ENCODE measurements at places on chromosomes 12 and 14.

DNA sequence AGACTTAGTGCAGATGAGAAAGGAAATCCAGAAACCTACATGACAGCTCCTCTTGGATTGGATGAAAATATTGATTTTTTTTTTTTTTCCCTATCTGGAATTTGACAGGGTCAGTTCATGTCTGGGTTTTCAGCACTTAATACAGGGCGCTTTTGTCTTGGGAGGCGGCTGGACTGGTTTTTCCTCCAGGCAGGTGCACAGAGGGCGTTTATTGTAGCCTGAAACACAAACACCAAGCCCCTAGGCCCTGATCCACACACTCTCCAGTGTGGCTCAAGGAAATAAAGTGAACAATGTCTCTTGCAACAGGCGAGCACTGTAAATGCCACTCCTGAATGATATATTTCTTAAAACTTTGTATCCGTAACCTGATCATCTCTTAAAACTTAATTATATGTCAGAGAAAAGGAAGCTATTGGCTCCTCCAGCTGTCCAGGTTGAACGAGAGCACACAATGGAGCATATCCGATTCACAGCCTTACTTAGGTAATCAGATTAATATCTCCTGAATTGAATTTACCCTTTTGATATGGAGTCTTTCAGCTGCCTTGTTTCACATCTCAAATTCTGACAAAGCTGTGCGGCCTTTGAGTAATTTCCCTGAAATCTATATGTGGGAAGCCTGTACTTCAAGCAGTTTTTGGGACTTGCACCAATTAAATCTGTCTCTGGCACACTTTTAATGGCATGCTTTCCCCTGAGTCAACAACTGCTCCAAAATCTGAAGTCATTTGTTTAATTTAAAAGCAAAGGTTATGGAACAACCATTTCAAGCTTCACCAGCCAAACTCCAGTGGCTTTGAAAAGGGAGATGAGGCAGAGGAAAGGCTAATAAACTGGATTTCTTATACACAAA, 485.7 kb downstream of the ZFP36L1 start:
- DNase-seq = no peak

GRCh38 chr14:101823511-101824120, 62.1 kb downstream of the PPP2R5C start:
- peak; percentile 72 for DNase-seq

GRCh38 chr12:42410340-42410739, 84.4 kb downstream of the PPHLN1 start:
- DNase-seq = no peak

DNA sequence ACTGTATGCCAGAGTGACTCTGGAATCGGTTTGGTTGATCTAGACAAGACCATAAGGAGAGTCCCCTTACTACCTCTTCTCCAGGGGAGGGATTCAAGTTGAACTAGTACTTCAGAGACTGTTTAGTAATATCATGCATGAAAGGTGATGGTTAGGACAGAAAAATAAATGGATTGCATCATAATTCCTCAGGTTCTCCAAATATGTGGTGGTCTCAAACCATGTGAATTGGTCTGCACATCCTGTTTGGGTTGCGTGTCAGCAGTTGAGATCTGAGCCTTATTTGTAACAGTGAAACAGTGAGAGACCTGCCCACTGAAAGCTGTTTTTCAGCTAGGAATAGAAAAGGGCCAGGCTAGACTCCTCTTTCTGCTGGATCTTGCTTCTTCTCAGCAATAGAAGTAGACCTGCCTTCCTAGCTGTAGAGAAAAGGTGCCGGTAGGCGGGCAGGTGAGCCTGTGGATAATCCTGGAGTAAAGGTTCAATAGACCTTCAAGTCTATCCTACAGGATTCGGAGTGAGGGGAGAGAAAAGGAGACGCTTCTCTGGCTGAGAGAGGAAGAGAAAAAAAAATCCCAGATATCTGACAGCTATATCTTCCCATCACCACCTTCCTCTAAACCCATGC, 258.5 kb upstream of the E2F7 start:
- DNase-seq = no peak

DNA sequence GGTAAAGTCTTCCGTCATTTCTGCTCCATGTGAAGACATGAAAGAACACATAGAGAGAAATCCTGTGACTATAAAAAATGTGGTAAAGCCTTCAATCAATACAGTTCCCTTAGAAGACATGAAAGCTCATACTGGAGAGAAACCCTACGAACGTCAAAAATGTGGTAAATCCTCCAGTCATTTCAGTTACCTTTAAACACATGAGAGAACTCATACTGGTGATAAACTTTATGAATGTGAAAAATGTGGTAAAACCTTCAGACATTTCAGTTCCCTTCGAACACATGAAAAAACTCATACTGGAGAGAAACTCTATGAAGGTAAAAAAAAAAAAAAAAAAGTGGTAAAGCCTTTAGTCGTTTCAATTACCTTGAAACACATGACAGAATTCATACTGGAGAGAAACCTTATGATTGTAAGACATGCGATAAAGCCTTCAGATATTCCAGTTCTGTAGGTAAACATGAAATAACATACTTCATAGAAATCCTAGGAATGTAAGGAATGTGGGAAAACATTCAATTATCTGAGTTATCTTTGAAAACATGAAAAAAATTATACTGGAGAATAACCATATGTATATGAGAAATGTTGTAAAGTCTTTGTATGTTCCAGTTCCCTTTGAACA, 60.4 kb downstream of the MAP4K5 start:
- no peak for DNase-seq

- DNase-seq = no peak
Observed at GRCh38 chr14:52494444-52494843, 57.9 kb downstream of the TXNDC16 start.

DNA sequence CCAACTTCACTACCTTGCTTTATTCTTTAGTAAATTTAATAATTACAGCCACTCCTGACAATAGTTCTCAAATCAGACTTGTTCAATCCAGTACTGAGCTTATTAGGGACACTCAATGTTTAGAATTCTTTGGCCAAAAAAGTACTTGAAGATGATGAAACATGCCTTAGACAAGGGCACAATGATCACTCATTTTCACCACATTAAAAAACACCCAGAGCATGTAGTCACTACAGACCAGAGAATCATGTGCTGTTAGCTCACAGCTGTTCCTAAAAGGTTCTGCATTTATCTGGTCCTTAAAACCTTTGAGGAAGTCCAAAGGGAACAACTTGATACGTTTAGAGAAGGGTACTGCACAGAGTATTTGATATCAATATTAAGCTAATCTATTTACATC, 98.7 kb downstream of the INSM2 start:
- no peak for DNase-seq

DNA sequence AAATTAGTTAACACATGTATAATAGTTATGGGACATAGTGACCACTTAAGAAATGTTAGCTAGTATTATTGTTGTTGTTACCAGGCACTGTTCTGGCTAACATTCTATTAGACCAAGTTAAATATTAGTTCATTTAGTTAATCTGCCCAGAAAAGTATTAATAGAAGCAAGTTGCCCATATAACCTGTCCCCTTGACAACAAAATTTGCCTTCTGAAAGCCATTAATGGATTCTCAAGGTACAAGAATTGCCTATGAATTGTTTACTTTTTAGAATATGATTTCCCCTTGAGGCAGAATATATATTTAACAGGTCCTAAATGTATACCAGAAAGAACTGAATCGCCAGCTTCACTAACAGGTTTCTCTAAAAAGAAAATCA, 167.3 kb upstream of the TMCC3 start:
- DNase-seq = no peak

DNA sequence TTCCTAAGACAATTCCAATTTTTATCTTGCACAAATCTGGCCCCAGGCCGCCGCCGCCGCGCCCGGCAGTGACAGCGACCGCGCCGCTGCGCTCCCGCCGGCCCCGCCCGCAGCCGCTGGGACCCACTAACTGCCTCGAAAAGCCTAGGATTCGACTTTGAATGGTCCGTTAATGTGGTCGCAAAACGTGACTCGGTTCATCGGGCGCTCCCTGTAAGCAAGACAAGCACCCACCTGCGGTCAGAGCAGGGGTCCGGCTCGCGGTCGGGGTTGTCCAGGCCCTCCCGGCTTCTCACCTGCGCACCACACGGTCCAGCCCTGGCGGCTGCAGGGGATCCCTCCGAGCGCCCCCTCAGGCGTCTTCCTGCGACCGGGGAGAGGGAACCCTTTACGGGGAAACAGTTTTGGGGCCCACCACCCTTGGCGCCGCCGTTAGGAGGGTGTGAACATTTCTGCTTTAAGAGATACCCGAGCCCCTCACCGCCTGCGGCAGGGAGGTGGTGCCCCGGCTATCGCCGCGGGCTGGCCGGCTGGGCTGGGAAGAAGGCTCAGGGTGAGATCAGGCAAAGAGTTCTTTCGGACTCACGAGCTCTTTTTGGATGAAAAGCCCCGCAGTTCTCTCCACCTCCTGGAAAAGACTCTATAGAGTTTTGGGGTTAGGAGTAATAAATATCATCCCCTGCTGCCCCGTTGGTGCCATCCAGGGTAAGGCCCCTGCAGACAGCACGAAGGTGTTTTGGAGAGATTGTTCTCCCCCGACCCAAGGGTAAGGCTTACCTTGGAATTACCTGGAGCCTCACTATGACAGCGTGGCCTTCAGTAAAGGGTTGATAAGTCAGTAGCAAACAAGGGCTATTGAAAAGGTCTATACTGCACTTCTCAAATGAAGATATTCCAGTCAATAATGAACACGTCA, 13.6 kb upstream of the FOXJ2 start:
- DNase-seq = peak; percentile 22

GRCh38 chr12:81147292-81147919, 69.5 kb downstream of the ACSS3 start:
- DNase-seq = no peak

DNA sequence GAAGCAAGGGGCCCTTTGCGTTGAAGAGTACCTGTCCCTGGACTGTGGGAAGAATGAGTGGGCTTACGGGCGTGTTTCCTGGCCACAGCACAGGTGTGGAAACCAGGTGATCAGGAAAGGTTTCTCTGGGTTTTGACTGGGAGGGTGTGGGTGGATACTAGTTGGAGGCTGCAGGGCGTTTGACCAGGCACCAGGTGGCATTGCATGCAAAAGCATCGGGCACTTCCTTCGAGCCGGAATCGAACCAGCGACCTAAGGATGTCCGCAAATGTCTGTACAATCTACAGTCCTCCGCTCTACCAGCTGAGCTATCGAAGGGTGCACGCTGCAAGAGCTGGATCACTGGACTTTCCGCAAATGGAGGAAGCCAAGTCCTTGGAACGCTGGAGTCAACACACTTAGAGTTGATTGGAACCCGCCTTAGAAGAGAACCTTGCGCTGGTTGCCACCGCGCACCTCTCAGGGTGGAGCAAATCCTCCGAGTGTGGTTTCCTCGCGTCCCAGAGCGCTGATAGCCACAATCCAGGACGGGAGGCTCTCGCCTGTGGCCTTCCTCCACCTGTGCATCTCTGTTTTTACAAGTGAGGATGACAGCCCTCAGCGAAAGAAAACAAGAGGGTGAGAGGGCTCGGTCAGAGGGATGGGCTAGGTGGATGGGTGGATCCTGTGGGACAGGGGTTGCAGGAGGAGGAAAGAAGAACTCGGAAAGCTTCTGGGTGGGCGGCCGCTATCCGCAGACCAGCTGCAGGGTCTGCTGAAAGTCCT, 21.2 kb upstream of the RNASE4 start:
- peak; percentile 76 for DNase-seq

DNA sequence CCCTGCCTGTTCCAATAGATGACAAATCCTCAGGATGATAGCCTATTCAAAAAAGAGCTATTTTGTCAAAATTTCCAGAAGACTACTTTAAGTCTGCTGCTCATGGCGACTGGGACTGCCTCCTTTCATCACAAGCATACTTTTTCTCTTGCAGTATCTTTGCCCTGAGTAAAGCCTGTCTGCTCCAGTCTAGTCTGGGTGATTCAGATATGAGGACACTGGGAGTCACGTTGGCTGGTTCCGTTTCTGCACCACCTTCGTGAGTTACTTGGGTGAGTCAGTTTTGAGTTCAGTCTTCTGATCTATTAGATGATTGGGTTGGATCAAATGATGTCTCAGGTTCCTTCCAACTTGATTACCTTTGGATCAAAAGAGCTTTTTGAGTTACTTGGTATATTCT, 301.3 kb upstream of the STXBP6 start:
- DNase-seq = no peak
